ENCODE measurements at places on chromosomes 7 and 10.

DNA sequence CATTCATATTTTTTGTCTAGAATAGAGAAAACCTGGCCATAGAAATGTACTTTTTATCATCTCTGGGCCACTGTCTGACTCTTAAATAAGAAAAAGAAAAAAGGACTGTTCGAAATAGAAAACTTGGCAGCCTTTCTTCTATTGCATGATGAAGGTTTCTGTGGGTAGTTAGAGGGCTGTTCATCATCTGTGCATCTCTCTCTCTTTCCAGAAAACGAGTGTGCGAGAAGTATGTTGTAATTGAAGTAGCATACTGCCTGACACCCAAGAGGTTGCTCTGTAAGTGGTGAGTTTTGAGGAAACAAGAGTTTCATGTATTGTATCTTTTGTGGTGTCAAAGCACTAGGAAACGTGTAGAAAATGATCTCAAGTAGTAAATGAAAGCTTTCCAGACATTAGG lies 343.2 kb upstream of the TMEM229A start:
- no peak for DNase-seq

DNA sequence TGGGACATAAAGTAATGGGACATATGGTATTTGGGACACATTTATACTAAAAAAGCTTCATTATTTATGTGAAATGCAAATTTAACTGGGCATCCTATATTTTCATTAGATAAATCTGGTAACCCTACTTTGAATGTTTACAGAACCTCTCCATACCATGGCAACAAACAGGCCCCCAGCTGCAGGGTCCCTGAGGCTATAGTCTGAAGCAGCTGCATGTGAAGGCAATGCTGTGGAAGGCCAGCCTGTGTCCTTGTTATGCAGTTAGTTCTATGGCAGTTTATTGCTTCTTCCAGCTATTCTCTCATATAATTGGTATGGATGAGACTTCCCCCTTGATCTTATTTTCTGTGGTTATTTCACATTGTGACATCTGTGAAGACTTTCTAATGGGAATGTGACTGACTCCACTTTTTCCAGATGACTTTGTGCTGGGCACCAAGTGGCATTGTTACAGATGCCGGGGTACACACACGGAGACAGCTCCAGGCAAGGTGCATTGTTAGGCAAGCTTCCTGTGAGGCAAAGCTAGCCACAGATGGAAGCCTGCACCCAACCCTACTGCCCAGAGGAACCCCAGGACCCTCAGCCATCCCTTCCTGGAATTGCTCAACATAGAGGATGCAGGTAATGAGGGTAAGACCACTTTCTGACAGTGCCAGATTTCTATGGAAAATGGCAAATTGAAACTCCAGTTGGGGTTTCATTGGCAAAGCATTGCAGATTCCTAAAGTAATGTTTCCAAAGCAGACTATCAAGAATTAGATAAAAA lies 49.5 kb upstream of the ADAM12 start:
- no peak for DNase-seq

DNA sequence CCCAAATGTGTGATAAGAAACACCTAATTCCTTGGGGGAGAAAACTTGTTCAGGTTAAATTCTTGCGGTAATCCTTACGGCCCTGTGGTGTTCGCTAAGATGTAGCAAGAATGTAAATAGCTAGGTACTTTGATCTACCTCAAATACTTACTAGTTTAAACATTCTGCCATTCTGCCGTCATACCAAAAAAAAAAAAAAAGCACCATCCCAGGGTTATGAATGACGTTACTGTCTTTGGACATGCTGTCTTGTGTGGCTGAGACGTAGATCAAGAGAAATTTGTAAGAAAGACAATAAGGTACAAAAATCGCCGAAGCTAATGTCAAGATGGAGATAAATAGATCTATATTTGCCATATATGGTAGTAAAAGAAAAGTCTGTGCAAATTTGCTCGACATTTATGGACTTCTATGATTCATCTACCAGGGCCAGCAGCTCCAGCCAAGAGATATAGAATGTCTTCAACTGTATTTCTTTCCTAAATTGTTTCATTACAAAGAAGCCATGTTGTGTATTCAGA lies 195.6 kb downstream of the CUX1 start:
- no peak for DNase-seq

DNA sequence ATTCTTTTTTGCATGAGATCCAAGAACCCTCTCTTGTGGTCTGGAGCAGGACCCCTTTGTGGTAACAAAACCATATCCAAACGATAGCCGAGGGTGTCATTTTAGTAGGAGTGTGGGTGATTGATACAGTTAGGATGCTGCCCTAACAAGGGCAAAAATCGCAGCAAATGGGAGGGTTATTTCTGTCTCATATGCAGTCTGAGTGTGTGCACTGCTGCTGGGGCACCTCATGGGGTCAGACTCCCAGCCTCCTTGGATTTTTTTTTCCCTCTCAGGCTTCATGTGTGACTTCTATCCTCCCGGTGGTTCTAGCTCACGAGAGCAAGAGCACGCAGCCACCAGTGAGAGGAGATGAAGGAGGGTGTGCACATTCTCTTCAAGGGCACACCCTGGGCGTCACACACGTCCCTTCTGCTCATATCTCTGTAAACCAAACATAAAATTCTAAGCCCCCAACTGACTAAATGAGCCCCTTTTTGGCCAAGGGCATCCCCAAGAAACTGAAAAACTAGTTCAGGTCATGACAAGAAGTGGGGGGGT lies 28.6 kb upstream of the IL15RA start:
- DNase-seq = no peak

GRCh38 chr10:110200503-110200902 lies 6.9 kb upstream of the MXI1 start:
- DNase-seq = no peak

DNA sequence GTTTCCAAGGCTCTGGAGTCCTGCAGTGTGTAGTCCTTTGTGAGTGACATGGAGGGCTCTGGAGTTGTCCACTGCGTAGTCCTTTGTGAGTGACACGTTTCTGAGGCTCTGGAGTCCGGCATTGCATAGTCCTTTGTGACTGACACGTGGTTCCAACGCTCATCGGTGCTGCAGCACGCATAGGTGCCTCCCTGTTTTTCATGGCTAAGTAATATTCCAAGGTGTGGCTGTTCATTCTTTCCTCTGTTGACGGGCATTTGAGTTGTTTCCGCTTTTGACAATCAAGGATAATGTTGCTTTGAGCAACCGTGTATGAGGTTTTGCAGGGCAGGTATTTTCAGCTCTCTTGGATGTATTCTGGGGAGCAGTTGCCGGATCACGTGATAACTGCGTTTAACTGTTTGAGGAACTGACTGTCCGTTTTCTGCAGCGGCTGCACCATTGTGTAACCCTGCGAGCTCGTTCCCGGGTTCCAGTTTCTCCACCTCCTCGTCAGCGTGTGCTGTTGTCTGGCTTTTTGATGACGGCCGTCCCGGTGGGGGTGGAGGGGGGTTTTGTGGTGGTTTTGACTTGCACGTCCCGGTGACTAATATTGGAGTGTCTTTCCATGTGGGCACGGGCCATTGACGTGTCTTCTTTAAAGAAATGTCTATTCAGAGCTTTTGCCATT lies 21.1 kb downstream of the FAM20C start:
- no peak for DNase-seq

DNA sequence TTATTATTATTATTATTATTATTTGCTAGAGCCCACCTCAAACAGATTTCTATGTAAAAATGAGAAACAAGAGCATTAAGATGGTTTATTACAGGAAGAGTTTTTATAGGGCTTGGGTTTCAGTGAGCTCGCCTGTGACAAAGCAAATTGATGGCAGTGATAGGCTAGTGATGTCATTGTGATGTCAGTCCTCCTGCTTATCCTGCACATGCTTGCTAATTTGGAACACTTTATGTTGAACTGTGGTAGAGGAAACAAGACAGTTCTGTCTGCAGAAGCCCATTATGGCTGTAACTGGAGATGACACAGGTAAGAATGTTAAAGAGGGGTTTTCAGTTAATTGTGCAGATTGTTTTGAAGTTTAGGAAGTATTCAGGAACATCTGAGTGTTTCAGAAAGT lies 68.3 kb downstream of the CREM start:
- DNase-seq = no peak

DNA sequence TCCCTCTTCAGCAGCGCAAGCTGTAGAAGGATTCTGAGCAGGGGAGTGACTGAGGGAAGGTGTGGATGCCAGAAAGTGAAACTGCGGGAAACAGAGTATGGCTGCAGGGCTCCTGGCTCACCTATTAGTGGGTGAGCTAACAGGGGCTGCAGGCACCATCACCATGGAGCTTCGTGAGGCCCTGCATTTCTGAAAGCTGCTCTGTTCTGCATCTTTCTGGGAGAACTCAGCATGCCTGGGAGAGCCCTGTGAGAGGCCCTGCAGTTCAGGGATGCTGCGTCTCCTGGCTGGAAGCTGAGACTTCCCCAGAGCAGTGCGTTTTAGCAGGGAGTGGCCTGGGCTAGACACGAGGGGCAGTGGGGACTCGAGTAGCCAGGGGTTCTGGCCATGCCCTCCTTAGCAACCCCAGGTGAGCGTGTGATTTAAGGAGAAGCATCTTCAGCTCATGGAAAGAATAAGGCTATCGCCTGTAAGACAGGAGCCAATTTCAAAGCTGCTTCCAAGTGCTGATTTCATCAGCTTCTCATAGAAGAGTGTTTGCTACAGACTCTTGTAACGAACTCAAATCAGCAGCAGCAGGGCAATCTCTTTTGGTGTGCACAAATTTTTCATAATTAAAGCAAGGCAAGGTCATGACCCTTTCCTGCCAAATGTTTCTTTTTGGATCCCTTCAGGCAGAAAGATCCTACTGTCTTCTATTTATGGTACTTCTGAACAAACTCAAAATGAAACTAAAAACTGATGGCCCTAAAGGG lies 293.6 kb upstream of the ZNF32 start:
- no peak for DNase-seq

- no peak for DNase-seq
Measured at GRCh38 chr10:80046629-80047441, 31.6 kb upstream of the TMEM254 start.

DNA sequence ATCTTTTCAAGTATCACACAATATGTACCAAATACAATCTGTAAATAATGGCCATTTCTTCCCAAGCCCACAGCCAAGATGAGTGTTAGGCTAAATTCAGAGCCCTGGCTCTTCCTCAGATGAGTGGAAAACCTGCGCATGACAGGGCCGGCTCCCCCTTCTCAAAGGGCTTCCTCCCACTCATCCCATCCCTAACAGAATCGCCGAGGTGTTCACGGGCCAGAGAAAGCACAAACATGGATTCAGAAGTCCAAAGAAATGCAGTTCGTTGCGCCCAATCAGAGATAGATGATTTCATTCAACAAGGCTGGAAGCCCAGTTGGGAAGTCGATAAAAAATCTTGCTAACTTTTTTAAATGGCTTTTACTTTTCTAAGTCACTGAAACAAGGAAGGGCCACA lies 121.8 kb downstream of the UBE2H start:
- no peak for DNase-seq

- peak; percentile 99 for DNase-seq
Measured at GRCh38 chr10:44706745-44707144, 204.4 kb upstream of the TMEM72 start.

- no peak for DNase-seq
Measured at GRCh38 chr7:151175047-151175792, 7.7 kb upstream of the GBX1 start.

DNA sequence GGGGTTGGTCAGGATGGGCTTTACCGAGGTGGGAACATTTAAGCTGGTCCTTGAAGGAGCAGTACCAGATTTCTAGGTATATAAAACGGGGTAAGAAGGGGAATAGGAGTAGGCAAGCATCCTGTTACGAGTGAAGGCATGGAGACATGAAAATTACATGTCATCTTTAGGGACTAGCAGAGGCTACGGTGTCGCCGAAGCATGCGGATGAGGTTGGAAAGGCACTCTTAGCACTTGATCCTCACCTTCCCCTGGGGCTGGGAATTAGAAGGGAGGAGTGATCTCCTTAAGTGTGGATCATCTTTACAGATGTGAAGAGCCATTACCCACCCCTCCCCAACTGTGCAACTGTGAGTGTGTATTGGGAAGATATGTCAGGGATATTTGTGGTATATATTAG lies 13.8 kb upstream of the ZRANB1 start:
- no peak for DNase-seq

- DNase-seq = no peak
Measured at GRCh38 chr7:108026116-108026515, 23.2 kb upstream of the LAMB1 start.

DNA sequence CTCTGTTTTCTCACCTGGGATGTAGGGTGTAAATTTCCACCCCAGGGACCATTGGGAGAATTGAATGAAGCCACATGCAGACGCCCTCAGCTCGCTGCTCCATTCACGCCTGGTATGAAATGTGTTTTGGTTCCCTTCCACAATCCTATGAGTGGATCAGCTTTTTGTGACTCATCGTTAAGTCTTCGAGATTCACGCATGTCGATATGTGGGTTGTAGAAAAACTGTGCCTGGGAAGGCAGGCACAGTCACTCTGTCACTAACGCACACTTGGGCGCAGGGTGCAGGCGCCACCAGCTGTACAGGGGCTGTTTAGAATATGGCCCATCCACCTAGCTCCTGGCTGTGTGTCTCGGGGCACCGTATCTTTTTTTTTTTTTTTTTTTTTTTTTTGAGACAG lies 64.2 kb upstream of the SH2B2 start:
- peak; percentile 43 for DNase-seq

- no peak for DNase-seq
Measured at GRCh38 chr10:86673827-86674581, 5.7 kb downstream of the LDB3 start.

DNA sequence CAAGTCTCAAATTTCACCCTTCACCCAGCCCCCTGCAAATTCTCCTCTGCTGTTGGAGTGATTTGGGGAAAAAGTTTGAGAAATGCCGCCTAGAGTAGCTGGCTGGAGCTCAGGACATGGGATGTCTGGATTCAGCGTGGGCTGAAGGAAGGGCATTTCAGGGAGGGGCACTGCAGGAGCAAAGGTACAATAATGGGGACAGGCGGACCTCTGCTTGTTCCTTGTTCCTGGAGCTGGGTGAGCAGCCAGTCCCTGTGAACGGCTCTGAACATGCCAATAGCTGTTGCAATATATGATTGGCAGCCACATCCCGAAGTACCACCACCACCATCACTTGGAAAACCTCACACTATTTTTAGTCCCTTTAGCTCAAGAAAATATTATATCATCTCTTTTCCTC lies 23.4 kb downstream of the ADRA2A start:
- no peak for DNase-seq

DNA sequence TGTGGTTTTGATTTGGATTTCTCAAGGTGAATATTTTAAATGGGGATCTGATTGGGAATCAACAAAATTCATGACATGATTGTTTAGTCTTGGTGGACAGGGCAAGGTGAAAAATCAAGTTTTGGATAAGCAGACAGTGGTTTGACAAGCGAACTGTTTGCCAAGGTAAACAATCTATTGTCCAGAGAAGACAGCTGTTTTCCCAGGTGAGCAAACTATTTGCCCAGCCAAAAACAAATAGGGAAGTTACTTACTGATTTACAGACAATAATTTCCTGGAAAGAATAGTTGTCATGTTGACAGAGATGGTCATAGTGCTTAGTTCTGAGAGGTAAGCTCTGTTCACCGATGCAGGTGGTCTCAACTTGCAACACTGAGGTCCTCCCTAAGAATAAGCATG lies 94.0 kb upstream of the STEAP1B start:
- DNase-seq = no peak

DNA sequence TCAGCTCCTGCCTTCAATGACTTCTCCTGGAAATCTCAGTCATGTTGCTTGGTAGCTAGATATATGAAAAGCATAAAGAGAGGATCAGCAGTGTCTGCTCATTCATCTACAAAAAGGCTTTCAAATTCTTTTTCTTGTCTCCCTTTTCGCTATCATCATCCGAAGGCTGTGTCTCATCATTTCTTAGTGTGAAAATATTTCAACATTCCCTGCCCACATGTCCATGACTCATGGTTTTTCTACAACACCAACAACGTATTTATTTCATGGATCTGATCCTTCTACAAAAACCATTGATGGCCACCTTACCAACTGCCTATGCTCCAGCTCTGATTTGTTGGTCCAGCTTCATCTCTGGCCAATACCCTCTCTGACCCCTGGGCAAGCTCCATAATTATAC lies 472.5 kb upstream of the GHITM start:
- peak; percentile 13 for DNase-seq

Data from GM04503 (cell line).